Endothelial cell of umbilical vein (primary cell): ENCODE measurements at places on chromosomes 6 and 20. TPM values are rescaled to one million over a fixed set of nuclear protein-coding genes. Genes with fewer than 3 reads are reported as not detected.

DNA sequence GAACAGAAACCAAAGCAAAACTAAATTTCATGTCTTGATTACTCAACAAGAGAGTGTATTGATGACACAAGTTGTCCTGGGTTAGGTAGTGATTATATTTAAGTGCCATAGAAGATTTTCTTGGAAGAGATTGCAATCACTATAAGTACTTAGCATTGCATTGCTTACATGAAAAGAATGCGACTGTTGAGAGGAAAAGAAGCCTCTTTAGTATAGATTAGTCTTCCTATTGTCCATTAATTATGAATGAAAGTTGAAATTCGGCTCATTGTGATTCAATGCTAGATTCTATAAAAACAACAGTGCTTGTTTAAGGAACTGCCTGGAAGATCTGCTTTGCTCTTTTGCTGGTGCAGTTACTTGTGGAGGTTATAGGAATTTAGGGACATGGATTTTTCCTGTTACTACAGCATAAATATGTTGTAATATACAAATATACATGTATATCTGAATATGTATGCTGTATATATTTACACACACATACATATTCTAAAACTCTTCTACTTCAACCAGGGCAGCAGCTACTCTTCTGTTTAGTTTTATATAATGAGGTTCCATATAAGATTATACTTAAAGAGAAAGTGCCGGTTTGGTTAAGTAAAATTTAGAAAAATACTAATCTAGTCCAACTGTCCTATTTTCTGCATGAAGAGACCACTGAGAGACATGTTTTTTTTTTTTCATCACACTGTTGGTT is 796.3 kb downstream of the KIF16B start:
- no peak for DNase-seq

- DNase-seq: peak; percentile 20
These were observed 53.4 kb upstream of the TINAG start for GRCh38 chr6:54254886-54255285.

GRCh38 chr6:16493802-16494201 is 255.4 kb downstream of the GMPR start:
- DNase-seq: no peak

- no peak for DNase-seq
These were observed 35.6 kb upstream of the SLCO4A1 start for GRCh38 chr20:62606551-62607201.

DNA sequence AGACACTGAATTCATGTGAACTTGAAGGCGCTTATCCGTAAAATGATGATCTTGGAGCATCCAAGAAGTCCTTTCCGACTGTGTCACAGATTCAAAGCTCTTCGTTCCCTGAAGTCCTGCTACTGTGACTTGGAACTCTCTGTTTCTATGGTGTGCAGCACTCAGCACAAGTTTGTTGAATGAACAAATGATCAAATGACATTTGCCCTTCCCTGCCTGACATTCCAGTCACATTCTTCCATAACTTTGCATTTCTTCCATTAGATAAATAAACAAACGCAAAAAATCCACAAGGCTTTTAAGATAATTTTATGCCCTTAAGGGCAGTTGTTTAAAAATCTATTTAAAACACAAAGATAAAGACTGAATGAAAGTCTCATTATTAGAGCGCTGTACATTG is 39.9 kb downstream of the SGK1 start:
- DNase-seq: no peak

GRCh38 chr6:10991115-10991514 is 53.0 kb downstream of the ELOVL2 start:
- DNase-seq: no peak

Gene IRAK1BP1
- 1.5 and 1.8 TPM in 2 replicates for polyA plus RNA-seq

Gene TP53TG5
- not detected in 2 replicates for polyA plus RNA-seq

Gene ABT1
- 22.2 and 25.8 TPM in 2 replicates for polyA plus RNA-seq

Gene CRISP3
- polyA plus RNA-seq: not detected in 2 replicates

Gene PLAGL2
- polyA plus RNA-seq: 7.0 and 8.2 TPM in 2 replicates

Gene GRIK2
- polyA plus RNA-seq: not detected in 2 replicates

Gene CBLN4
- not detected in 2 replicates for polyA plus RNA-seq

Gene RPL7L1
- polyA plus RNA-seq: 31.1 and 36.9 TPM in 2 replicates

Gene KIAA0408
- polyA plus RNA-seq: not detected in 2 replicates
